ENCODE measurements at places on chromosomes 5 and 9. TPM values are rescaled to one million over a fixed set of nuclear protein-coding genes. Genes with fewer than 3 reads are reported as not detected.
A peak's percentile ranks its signal among the peaks of the same experiment; 100 is the strongest.

DNA sequence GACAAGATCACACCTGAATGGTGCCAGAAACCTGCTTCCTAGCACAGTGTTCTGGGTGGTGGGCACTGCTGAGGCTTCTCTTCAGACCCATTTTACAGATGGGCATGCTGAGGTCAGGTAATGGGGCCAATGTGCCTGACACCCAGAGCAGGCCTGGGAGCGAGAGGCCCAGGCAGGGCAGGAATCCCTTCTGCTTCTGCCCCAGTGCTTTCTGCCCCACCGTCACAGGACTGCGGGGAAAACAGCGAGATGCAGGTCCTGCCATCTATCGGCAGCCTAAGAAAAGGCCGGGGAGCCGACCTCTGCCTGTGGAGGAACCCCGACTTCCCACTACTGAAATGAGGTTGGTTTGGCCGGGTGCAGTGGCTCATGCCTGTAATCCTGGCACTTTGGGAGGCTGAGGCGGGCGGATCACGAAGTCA lies 22.8 kb upstream of the RNU6ATAC start:
- no peak for DNase-seq

DNA sequence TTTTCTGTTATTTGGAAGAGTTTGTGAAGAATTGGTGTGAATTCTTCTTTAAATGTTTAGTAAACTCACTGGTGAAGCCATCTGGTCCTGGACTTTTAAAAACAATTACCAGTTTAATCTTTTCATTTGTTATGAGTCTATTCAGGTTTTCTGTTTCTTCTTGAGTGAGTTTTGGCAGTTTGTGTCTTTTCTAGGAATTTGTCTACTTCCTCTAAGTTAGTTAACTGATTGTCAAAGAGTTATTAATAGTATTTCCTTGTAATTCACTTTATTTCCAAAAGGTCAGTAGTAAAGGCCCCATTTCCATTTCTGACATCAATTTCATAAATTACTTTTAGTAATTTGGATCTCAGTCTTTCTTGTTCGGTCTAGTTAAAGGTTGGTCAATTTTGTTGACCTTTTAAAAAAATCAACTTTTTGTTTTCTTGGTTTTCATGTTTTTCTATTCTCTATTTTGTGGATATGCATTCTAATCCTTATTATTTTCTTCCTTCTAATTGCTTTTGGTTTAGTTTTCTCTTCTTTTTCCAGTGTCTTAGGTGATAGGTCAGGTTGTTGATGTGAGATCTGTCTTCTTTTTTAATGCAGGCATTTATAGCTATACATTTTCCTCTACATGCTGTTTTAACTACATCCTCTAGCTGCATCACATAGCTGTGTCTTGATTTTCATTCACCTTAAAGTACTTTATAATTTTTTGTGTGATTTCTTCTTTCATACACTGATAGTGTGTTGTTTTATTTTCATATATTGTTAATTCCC lies 7.3 kb upstream of the SMIM3 start:
- no peak for DNase-seq

- DNase-seq, result no peak
These were observed 57.6 kb downstream of the ZSWIM6 start for GRCh38 chr5:61389609-61390008.

GRCh38 chr5:16315501-16315900 lies 135.9 kb upstream of the MARCHF11 start:
- no peak for DNase-seq

GRCh38 chr5:97547430-97547829 lies 364.4 kb upstream of the RIOK2 start:
- no peak for DNase-seq

DNA sequence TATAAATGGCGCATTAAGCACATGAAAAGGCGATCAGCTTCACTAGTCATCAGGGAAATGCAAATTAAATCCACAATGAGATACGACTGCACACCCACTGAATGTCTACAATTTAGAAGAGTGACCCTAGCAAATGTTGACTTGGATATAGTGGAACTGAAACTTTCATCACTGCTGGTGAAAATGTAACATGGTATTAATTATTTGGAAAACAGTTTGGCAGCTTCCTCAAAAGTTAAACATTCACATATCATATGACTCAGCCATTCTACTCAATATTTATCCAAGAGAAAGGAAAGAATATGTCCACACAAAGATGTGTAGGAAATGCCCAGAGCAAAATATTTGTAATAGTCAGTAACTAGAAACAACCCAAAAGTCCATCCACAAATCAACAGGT lies 146.5 kb downstream of the LPAR1 start:
- no peak for DNase-seq

DNA sequence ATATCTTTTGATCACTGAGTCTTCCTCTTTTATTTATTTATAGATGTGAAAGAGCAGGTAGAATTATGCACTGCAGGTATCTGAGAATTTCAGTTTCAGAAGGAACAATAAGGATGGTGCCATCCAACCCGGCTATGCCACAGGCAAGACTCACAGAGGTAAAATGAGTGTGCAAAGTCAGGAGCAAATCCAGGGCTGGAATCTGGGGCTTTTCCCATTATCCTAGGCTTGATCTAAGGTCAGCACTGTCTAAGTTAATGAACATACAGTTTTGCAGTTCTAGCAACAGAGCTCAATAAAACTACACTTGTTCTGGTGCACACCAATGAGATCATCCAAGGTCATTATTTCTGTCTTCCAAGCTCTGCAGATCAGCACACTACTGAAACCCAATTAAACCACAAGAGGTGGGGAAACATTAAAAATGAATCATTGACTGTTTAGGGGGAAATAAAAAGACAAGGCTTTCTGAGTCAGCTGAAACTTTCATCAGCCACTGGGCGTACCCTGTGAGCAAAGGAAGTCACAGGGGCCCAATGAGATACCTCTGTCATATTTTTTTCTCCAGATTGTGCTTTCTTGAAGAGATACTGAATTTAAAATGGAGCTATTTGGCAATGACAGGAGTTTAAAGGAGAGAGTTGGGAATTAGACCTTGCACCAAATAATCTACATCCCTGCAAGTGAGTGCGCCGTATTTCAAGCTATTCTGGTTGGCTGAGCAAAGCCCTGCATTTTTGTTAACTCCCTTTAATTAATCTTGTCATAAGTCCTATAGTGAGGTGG lies 662.2 kb upstream of the ZNF608 start:
- peak; percentile 98 for DNase-seq

GRCh38 chr5:104412649-104413240 lies 850.2 kb upstream of the NUDT12 start:
- peak; percentile 58 for DNase-seq

GRCh38 chr9:131276094-131276888 lies at the start of gene FAM78A:
Gene FAM78A, minus strand, starts transcription at chr9:131276510. Its CDS starts 331 bp downstream, at chr9:131276179.
- DNase-seq, result no peak

GRCh38 chr5:153080940-153081339 lies 409.5 kb upstream of the GRIA1 start:
- DNase-seq, result no peak

- DNase-seq, result peak; percentile 54
These were observed 26.8 kb upstream of the TNFAIP8 start for GRCh38 chr5:119328753-119329602.

- peak; percentile 30 for DNase-seq
These were observed 94.5 kb downstream of the CFAP90 start for GRCh38 chr5:7756453-7756852.

DNA sequence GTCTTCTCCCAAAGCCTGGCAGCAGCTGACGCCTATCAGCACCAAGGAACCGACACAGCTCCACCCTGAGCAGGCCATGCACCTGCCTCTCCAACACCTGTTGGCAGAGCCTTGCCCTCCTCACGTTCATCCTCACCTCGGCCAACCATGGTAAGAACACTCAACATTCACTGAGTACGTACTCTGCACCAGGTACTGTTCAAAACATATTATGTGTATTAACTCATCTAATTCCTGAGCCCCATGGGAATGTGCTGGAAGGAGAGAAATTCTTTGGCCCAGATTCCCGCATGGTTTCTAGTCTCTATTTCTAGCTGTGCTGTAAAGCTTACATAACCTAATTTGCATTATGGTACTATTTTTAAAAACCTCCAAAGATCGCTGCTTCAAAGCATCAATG lies 86.1 kb downstream of the GPR21 start:
- no peak for DNase-seq

DNA sequence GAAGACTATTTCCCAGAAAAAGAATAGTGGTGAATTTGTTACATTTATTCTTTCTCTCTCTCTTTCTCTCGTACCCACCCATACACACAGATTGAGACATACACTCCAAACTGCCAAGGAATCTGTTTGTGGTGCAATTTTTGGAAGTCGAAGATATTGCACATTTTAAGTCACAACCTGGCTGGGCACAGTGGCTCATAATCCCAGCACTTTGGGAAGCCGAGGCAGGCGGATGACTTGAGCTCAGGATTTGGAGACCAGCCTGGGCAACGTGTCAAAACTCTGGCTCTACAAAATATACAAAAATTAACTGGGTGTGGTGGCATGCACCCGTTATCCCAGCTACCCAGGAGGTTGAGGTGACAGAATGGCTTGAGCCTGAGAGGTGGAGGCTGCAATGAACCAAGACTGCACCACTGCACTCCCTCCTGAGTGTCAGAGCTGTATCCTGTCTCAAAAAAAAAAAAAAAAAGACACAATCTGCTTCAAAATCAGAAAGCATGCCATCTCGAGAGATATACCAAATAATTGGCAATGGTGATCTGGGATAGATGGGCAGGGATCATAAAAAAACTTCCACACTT lies 19.2 kb upstream of the PLIN2 start:
- DNase-seq, result no peak

DNA sequence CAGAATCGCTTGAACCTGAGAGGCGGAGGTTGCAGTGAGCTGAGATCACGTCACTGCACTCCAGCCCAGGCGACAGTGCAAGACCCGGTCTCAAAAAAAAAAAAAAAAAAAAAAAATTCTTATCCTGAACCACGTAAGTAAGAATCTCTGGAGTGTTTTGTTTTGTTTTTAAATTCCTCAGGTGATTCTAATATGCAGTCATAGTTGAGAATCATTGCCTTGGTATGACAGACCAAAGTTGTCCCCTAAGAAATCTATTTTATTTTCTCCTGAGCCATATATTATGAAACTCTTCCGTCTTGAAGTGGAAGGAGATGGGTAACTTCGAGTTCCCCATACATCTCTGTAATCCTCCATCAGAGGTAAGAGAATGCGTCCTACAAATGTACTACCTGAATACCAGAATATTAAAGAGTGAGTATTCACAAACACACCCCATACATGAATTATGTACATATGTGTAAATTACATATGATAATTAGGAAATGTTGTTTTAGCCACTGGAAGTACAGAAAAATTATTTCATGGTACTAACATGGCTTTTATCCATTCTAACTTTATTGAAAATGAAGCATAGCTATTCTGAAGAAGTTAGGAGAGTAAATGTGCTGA lies 26.7 kb upstream of the SVEP1 start:
- no peak for DNase-seq

- no peak for DNase-seq
These were observed 41.9 kb upstream of the NEURL1B start for GRCh38 chr5:172599204-172599567.

- no peak for DNase-seq
These were observed 726.4 kb upstream of the TYRP1 start for GRCh38 chr9:11966786-11967185.

GRCh38 chr9:5140151-5140550 lies 45.3 kb downstream of the INSL6 start:
- no peak for DNase-seq

DNA sequence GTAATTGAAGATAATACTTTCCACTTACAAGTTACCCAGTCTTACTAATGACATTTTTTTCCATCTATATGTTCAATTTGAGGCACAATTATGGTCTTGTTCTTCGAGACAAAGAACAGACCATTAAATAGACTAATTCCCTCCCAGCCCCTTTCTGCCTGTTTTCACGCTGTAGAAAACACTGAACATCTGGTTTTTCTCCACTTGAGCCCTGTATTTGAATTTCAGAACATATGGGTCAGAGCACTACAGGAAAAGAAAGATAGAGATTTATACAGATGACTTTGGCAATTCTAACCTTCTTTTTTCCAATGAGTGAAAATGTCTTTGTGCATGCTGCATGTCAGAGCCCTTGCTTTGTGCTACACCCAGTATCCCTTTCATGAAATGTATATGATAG lies 506.9 kb downstream of the LRRC70 start:
- DNase-seq, result no peak

DNA sequence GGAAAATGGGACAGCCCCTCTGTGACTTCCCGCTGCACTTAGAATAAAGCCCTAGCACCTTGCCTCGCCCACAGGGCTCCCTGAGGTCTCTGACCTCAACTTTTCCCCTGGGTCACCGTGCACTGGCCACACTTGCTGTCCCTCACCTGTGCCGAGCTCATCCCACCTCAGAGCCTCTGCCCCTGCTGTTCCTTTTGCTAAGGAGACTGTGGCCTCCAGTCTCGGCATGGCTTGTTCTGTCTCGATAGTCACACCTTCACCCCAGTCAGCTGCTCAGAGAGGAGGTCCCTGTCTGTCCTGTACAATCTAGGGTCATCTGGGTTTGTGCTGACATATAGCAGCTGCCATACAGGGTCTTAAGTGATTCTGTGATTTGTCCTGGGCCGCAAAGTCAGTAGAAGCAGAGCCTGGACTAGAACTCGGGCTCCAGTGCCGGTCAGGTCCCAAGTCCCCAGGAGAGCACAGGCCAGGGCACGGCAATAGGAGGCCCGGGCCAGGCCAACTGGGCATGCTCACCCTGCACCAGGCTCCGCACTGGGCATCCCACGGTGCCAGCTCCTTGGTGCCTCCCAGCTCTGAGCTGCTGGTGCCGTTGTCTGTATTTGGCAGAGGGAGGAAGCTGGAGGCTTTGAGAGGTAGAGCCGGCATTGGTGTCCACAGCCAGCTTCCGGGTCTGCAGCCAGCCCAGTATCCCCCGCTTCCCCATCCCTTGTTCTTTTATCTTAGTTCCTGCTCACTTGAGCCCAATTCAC lies 35.2 kb downstream of the NCS1 start:
- no peak for DNase-seq

DNA sequence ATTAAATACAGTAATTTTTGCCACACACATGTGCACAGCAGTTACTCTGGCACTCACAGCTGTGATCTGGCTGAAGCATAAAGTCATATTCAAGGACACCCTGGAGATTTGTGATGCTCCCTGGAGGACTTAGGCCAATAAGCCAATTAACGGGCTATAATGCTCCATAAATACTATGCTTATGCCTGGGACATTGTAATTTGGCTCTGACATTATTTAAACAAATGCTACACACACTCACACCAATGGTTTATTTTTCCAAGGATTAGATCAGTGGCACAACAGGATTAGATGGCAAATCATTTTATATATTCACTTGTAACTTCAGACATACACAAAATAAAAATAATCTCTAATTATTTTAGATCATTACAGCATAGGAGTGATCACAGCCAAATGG lies 111.2 kb downstream of the LMNB1 start:
- no peak for DNase-seq

SLC46A2 gene
- not detected for total RNA-seq

ANKRD55 gene
- total RNA-seq, result not detected

EIF4EBP3 gene
- 35.3 TPM for total RNA-seq

PCDHGC4 gene
- 1.7 TPM for total RNA-seq

CCDC192 gene
- not detected for total RNA-seq

EFCAB9 gene
- not detected for total RNA-seq

CLK4 gene
- 49.3 TPM for total RNA-seq

IGFBPL1 gene
- total RNA-seq, result not detected

OR1Q1 gene
- not detected for total RNA-seq

FBXO38 gene
- 76.1 TPM for total RNA-seq

PDCD1LG2 gene
- 1.8 TPM for total RNA-seq

PCDHGC3 gene
- 31.7 TPM for total RNA-seq

ZNF300 gene
- 15.4 TPM for total RNA-seq

DRD1 gene
- not detected for total RNA-seq

LHX3 gene
- total RNA-seq, result 0.22 TPM
